ENCODE measurements at places on chromosomes 4 and X.

GRCh38 chr4:142933207-142933606 is 87.1 kb upstream of the INPP4B start:
- DNase-seq: no peak

- DNase-seq: no peak
These were observed 191.8 kb downstream of the GPC3 start for GRCh38 chrX:133793626-133794025.

DNA sequence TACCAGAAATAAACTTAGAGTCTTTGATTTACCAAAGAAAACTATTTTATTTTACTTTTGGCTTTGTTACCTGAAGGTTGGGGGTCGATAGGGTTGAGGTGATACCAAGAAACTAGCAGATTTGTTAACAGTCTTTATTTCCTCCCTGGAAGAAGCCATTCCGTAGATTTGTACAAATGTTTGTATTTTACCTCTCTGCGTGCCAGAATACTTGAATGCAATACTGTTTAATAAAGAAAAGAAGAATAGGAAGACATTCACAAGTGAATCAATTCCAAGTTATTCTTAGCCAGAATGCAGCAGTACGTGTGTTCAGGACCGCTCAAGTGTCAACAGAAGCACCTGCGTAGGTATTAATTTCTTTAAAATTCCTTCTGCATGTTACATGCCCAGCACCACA is 260.3 kb upstream of the TENM3 start:
- no peak for DNase-seq

DNA sequence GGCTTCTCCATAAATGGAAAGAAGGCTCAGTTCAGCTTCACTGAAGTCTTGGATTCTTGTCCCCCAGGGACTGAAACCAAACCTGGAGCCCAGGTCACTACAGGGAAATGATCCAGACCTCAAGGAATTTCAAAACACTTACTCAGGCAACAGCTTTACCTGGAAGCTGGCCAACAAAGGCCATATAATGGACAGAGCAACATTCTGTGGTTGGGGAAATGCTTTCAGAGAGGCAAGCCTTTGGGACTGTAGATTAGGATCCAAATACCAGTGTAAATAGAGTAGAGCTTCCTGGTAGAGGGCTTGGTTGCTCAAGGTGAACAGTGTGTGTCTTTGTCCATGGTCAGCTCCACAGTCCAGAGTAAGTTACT is 57.0 kb upstream of the PROM1 start:
- DNase-seq: no peak

DNA sequence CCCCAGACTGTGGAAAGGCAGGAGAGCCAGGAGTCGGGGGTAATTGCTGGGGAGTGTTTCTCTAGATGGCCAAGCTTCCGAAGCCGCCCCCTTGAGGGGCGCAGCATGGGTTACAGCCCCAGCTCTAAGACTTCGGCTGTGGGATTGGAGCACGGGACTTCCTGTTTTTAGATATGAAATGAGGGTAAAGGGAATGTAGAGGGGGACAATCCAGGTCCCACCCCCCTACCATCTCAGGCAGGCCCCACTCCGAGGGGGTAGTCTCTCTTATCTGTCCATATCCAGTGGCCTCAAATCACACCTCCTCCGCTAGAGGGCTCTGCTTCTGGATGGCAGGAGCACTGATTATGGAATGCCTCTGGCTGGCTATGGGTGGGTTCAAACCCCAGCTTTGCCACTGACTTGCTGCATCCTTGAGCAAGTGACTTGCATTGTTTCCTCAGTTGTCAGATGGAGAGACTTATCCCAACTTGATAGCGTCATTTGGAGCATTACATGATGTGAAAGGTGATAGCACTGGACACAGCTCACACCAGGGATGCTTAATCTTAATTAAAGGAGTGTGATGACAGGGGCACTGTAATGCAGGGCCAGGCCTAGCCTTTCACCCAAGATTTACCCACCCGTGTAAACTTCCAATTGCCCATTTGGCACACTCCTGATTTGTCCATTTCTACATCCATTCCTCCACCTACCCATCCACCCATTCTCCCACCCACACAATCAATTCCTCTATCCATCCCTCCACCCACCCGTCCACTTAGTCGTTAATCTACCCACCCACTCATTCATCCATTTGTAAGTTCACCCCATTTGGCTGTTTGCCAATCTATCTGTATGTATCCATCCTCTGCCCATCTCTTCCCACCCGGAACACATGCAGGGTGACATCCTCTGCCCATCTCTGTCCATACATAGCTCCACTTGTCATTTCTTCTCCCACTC is 848 bp upstream of the KCND1 start:
- DNase-seq: peak; percentile 41

GRCh38 chr4:134700251-134700650 is 498.7 kb upstream of the PABPC4L start:
- no peak for DNase-seq

GRCh38 chr4:182175788-182176519 is 67.2 kb upstream of the TENM3 start:
- no peak for DNase-seq

GRCh38 chr4:156060661-156061060 is 107.0 kb upstream of the CTSO start:
- DNase-seq: no peak

- DNase-seq: no peak
These were observed 508.5 kb downstream of the MID1IP1 start for GRCh38 chrX:39309721-39310152.

DNA sequence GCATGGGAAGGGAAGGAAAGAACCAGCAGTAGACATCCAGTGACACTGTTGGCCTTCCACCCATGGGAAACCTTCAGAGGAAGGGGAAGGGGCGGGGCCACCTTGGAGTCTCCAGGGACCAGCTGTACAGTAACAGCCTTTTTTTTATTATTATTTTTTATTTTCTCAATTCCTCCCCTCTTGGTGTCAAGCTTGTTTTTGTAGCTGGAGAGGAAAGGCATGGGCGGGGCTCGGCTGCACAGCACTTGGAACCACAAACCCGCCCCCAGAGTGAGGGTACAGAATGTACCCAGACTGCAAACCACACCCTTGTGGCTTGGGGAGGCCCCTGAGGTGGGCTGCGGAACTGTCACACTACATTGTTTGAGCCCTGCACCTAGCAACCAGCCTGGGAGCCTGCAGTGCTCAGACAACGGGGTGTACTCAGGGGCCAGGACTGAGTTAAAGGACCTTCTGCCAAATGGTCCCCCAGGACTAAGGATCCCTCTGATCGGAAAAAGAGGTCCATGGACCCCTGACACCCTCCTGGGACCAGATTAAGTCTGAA is 45.7 kb downstream of the PRPS1 start:
- DNase-seq: peak; percentile 37

GRCh38 chr4:176587920-176588319 is 204.8 kb downstream of the VEGFC start:
- no peak for DNase-seq

GRCh38 chr4:54225598-54226403 is 3.3 kb upstream of the PDGFRA start:
- DNase-seq: no peak

DNA sequence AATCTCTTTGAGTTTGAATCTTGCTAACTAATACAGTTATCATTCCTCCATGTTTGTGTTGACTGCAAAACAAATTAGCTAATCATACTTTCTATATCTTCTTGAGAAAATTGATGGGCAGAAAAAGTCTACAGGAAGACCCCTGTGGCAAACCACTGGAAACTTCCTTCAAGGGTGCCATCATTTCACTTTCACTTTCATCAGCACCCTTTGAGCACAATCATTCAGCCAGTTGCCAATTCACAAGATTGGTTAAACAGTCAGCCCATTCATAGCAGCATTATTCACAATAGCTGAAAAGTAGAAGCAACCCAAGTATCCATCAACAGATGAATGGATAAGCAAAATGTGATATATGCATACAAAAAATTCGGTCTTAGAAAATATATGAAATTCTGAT is 101.5 kb downstream of the CCDC160 start:
- no peak for DNase-seq

GRCh38 chrX:25523574-25524540 is 508.1 kb upstream of the ARX start:
- DNase-seq: no peak

GRCh38 chr4:10239982-10240654 is 123.5 kb upstream of the WDR1 start:
- no peak for DNase-seq

DNA sequence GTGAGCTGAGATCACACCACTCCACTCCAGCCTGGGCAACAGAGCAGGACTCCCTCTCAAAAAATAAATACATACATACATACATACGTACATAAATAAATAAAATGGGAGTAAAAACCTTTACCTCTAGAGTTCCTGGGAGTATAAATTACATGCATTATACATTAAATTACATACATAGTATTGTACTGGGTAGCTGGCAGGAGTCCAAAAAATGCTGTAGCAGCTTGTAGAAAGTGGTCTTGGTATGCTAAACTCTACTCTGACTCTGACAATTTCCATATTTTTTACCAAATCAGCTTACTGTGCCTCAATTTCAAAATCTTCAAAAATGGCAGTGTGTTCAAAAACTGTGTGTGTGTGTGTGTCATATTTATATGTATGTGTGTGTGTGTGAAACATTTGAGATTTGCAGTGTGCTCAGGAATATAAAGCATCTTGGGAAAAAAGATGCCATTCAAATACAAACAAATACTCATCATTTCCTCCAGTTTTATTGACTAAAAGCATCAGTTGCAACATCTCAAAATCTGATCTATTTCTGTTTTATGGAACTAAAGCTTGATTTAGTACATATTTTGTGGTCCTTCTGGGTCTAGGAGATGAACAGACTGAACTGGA is 171.7 kb downstream of the SHROOM3 start:
- DNase-seq: no peak

DNA sequence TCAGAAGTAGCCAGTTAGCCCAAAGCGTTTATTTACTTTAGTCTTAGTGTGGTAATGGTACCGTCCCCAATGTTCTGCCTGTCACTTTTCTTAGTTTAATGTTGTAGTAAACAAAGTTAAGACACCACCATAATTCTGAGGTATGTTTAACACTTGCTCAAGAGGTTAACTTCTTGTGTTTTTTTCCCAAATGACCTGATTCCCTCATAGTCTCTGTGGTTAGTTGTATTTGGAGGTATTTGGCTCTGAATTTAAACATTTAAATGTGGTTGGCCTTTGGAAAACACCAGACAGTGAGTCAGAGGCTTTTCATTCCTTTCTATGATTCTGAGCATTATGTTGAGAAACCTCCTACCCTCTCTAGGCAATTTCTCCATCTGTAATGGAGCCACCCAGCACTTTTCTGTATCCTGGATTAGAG is 47.9 kb downstream of the CXCL1 start:
- DNase-seq: peak; percentile 82

- no peak for DNase-seq
These were observed 8.9 kb upstream of the IRAK1 start for GRCh38 chrX:154028502-154029184.

DNA sequence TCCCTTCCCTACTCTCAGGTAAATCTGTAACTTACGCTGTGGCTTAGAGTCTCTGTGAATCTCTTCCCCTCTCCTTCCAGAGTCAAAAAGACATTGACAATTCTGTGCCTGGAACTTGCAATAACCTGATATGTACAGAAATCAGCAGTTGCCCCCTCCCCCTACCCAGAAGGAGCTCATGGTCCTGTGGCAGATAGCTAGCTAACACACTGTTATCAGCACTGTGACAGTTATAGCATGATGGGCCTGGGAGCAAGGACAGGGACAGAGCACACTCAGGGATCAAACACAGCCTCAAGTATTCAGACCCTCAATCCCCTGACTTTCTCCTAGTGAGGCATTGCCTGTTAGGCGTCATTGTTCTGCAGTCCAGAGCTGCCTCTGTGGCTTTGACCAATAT is 18.7 kb upstream of the MAGEA10 start:
- no peak for DNase-seq

- DNase-seq: no peak
These were observed 2582.2 kb downstream of the PCDH7 start for GRCh38 chr4:33302321-33302720.

DNA sequence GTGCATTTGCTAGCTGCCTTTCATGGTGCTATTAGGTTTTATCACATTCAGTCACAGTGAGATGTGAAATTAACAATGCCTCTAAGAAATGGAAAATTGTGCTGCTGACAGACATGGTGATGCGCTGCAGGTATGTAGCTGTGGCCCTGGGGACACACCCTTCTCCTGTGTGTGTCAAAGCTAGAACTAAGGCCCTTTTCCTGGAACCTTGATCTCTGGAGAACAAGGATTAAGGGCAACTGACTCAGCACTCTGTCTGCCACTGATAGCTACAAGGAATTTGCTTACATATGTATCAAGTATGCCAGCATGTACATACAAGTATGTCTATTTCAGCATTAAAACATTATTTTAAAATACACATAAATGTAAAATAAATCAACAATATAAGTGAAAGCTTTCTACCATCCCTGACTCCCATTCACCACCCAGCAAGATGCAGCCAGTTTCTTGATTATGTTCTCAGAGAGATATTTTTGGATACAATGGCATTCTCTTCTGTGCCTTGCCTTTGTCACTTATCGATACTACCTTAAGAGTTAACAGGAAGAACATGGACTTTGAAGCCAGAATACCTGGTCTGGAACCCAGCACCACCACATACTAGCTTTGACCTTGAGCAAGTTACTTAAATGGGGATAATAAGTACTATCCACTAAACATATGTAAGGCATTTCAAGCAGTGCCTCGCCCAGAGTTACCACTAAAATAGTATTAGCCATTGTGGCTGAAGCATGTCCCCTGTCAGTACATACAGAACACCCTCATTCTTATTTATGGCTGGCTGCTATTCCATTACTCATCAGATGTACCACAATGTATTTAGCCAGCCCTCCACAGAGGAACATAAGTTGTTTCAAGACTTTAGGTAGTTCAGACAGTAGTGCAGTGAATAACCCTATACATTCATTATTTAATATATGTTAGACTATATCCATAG is 68.5 kb downstream of the NPNT start:
- DNase-seq: no peak

DNA sequence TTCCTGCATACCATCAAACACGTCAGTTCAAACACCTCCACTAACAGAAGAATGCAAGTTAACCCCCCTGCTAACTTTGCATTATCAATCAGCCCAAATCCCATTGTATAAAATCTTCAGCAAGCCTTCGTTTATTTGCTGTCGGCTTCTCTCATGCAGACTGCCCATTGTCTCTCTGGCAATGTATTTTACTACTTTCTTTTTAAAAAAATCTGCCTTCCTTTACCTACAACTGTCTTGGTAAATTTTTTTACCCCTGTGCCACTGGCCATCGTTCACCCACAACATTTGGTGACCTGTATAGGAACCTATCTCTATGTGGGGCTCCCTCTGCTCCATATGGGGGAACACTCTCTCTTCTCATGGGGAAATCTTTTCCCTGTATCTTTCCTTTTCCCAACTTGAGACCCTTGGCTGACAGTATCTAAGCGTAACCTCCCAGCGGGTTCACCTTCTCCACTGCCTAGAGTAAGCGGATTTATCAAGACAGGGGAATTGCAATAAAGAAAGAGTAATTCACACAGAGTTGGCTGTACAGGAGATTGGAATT is 244.6 kb downstream of the CPXCR1 start:
- no peak for DNase-seq
